Tracheal epithelial cell (primary cell): ENCODE measurements at places on chromosomes 3 and 15. TPM values are rescaled to one million over a fixed set of nuclear protein-coding genes. Genes with fewer than 3 reads are reported as not detected.

The GOLGA8G gene
- total RNA-seq, result under 0.01 TPM in 1 of 2 replicates, not detected in the other

The SOX2 gene
- 1.2 and 10.9 TPM in 2 replicates for total RNA-seq

The PIGBOS1 gene
- total RNA-seq, result 4.8 and 11.5 TPM in 2 replicates

The GATM gene
- 2.6 and 4.1 TPM in 2 replicates for total RNA-seq

The POLG gene
- total RNA-seq, result 120 and 131 TPM in 2 replicates

The NMNAT3 gene
- 3.9 and 11.3 TPM in 2 replicates for total RNA-seq

The OR5K3 gene
- not detected in 2 replicates for total RNA-seq

The SETD5 gene
- 30.6 and 44.1 TPM in 2 replicates for total RNA-seq

The MOBP gene
- total RNA-seq, result not detected in 2 replicates

The GPR171 gene
- total RNA-seq, result not detected in 2 replicates
